ENCODE measurements at places on chromosomes 16 and 17.

- DNase-seq = no peak
Observed at GRCh38 chr16:1534021-1535020, 855 bp downstream of the TMEM204 start.

DNA sequence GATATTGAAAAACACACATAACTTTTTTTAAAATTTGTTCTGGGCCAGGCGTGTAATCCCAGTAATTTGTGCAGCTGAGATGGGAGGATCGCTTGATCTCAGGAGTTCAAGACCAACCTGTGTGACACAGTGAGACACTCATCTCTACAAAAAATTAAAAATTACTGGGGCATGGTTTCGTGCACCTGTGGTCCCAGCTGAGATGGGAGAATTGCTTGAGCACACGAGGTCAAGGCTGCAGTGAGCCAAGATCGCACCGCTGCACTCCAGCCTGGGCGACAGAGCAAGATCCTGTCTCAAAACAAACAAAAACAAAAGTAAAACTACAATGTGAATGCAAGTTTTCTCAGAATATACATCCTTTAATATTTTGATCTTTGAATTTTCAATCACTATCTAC lies 15.1 kb downstream of the C16orf54 start:
- DNase-seq = no peak

DNA sequence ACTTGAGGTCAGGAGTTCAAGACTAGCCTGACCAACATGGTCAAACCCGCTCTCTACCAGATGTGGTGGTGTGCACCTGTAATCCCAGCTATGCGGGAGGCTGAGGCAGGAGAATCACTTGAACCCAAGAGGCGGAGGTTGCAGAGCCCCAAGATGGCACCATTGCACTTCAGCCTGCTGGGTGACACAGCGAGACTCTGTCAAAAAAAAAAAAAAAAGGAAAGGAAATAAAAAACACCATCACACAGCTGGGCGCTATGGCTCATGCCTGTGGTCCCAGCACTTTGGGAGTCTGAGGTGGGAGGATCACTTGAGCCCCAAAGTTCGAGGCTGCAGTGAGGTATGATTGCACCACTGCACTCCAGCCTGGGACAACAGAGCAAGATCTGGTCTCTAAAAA lies 13.3 kb upstream of the SBK1 start:
- DNase-seq = no peak

- no peak for DNase-seq
Observed at GRCh38 chr17:44216173-44216572, 3.3 kb downstream of the UBTF start.

GRCh38 chr17:41975099-41976083 lies 8.8 kb downstream of the CNP start:
- DNase-seq = no peak

DNA sequence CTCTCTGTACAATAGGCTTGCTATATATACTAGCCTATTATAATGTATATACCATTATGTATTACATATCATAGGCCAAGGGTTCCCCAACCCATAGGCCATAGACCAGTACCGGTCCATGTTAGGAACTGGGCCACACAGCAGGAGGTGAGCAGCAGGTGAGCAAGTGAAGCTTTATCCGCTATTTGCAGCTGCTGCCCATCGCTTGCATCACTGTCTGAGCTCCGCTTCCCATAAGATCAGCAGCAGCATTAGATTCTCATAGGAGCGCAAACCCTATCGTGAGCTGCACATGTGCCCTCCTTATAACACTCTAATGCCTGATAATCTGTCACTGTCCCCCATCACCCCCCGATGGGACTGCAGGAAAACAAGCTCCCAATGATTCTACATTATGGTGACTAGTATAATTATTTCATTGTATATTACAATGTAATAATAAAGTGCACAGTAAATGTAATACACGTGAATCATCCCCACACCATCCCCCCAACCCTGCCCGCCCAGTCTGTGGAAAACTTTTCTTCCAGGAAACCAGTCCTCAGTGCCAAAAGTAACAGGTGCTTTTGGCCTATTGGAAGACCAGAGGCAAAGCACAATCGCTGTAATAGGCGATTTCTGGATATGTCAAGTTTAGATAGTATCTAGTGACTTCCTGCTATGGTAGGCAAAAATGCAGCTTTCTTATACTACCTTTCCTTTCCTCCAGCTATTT lies 84.1 kb downstream of the MYH11 start:
- DNase-seq = no peak

DNA sequence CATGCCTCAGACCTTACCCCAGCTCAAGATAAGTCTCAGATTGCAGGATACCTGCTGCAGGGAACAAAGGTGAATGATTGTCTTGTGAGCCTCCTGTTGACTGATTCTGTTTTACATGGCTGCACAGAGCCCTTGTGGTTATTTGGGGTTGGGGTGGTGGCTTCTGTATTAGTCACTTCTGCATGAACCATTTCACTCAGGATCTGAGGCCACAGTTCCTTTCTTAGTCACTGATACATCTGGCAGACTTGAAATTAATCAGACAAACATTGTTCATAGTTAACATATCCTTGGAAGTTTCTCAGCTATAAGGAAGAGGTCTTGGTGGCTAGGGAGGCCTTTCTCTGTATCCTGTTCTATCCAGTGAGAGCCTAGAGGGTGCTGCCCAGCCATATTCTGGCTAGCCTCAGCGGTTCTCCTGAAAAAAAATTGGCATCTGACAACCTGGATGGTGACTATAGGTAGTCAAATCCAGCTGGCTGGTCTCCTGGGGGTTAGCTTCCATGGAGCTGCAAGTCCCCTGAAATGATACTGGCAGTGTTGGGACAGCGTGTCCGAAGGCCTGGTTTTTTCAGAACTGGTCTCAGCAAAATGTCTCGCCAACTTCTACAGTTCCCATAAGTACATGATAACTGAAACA lies 8.4 kb upstream of the PLK1 start:
- no peak for DNase-seq

DNA sequence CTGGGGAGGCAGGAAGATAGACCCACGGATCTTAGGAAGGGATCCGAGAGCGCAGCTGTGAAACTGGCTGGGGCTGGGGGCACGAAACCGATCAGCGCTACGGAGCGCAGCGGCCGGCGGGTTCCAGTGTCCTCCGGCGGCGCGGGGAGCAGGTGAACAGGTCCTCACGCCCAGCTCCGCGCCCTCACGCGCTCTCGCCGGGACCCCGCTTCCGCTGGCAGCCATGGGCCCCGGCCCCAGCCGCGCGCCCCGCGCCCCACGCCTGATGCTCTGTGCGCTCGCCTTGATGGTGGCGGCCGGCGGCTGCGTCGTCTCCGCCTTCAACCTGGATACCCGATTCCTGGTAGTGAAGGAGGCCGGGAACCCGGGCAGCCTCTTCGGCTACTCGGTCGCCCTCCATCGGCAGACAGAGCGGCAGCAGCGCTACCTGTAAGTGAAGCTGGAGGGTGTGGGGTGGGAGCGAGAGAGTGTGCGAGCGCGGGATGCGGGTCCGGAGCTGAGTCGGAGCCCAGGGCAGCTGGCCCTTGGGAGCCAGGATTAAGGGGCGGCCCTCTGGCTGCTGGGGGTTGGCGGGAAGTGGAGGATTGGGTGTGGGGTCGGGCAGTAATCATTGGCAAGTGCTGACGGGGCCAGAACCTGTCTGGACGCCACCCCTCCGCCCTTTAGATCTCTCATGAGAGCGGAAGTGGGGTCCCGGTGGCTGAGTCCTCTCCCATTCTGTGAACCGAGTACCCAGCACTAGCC lies 479 bp downstream of the ITGA3 start:
- DNase-seq = no peak

GRCh38 chr16:28538733-28539596 lies at the start of gene NUPR1:
Gene NUPR1 (minus strand): TSS chr16:28538974. CDS start chr16:28538907, 67 bp downstream.
- peak; percentile 91 for DNase-seq

GRCh38 chr17:61728297-61728836 lies 135.0 kb downstream of the BRIP1 start:
- no peak for DNase-seq

DNA sequence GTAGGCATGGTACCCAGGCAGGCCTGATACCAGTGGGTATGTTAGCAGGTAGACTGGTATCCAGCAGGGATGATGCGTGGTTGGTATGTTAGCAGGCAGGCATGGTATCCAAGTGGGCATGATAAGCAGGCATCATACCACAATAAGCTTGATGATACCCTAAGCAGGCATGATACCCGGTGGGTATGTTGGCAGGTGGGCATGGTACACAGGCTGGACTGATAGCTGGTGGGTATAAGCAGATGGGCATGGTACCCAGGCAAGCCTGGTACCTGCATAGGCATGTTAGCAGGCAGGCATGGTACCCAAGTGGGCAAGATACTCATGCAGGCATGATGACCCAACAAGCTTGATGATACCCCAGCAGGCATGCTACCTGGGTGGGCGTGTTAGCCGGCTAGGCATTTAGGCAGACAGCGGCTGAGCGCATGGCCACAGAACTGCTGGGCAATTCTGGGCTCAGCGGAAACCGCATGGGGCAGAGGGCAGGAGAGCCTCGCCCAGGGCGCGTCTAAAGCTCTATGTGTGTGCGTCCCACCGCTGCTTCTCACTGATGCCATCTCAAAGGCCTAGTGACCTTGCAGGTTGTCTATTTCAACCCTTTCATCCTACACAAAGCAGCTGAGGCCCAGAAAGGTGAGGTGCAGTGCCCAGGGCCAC lies 2.3 kb downstream of the SGSH start:
- DNase-seq = no peak

DNA sequence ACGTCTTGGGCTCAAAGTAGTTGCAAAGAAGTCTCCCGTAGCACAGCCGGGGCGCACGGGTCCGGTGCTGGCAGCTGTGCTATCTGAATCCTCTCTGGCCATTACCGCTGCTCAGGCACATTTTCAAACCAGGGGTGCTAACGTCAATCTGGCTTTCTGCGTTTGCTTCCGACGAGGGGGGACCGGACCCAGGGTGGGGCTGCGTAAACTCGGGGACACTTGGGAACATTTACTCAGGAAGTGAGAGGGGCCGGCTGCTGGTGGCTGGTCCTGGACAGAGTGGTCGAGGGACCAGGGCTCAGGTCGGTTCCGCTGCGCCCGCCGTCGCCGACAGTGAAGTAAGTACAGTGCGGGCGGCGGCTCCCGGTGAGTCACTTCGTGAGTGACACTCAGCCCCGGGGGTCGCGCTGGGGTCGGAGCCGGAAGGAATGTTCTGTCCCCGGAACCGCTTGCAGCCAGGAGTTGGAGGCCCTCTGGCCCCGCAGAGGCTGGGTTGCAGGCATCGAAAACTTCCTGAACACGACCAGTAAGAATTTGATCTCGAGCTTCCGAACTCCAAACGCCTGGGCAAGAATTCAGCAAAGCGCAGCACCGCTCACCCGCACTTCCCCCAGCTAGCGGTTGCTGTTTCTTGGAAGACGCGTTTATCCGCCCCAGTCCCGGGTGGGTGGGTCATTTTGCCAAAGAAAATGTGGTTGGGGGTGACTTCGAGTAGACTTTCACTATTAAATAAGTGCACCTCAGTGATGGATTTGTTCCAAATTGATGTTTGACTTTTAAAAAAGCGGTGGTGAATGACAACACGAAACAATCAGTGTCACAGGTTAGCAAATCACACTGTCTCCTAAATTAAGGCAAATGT lies 1.4 kb upstream of the HS3ST3B1 start:
- DNase-seq = peak; percentile 76

- DNase-seq = no peak
Observed at GRCh38 chr17:35089586-35090296, 26.2 kb upstream of the RFFL start.

DNA sequence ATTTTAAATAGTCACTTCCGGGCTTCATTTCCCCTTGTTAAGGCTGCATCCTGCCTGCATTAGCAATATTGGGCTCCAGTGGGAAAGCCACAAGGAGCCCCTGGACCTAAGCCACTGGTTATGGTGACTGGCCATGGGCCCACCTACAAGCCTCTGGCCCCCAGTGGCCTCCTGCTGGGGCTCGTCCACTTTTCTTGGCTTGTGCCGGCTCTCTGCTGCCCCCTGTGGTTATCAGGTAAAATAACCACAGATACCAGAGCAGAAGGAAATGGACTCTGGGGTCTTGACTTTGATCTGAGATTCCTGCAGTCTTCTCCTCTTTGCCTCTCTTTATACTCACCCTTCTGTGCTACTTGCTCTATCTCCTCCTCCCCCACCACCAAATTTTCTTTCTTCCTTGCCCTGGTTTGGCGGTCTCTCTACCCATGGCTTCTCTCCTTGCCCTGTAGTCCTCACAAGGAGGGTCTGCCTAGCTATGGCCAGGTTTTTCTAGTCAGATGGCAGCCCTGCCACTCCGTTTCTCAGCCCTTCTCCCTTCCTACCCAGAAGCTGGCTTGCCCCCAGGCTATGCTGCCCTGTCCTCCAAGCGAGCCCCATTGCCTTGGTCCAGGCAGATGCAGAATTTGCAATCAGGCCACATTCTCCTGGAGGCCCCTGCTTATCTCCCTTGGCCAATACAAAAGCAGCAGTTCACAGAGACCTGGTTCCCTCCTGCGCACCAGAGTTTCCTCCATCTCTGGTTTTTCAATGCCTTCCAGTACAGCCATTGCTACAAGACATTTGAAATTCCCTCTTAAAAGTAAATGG lies 82.9 kb upstream of the RCVRN start:
- DNase-seq = no peak

DNA sequence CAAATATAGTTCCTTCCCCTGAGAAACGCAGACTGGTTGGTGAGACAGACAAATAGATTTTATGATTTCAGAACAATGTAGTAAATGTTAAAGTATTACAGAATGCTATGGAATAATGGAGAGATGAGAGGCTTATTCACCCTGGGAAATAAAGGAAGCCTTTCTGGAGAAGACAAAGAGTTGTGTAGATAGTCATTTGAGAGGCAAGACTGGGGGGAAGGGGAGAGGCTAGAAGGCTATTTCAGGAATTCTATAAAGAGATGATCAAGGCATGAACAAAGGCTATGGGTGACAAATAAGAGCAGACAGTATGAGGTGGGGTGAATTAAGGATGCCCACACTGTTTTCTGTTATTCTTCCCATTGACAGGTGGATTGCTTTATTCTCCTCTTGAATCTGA lies 211.4 kb downstream of the GRIN2A start:
- no peak for DNase-seq

DNA sequence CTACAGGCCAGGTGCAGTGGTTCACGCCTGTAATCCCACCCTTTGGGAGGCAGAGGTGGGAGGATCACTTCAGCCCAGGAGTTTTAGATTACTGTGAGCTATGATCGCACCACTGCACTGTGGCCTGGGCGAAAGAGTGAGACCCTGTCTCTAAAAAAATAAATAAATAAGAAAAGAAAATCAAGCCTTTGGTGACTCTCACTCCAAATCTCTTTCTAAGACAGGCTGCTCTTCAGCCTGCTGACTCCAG lies 976 bp downstream of the ABCC3 start:
- no peak for DNase-seq

Data from left forelimb (tissue), 1 donor.